ENCODE measurements at places on chromosomes 3 and 15.

GRCh38 chr15:60323322-60323721 is 74.5 kb downstream of the ANXA2 start:
- no peak for DNase-seq

DNA sequence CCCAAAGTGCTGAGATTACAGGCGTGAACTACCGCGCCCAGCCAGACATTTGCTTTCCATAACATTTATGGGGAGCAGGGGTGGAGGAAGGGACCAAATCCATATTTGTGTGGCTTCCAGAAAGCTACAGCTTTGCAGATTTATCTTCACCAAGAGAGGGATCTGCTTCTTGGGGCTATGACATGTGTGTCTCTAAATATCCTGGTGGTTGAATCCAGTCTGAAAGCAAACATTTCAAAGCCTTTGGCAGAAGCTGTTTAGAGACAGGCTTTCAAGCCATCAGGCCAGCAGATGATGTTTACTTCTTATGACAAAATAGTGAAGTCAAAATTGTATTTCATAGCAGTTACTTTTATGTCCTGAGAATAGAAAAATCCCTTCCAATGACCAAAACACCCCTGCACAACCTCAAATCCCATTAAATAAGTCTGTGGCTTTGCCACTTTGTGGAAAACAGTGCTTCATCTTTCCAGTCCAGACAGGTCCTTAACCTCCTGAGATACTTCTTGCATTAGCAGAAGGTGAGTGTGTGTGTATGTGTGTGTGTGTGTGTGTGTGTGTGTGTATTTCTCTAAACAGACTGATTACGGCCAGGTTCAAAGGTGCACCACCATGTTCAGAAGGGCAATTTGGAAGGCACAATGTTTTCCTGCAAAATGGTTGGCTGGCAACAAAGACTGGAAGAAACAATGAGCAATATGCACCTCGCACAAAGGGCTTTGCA is 191.4 kb upstream of the LRIG1 start:
- DNase-seq: no peak

DNA sequence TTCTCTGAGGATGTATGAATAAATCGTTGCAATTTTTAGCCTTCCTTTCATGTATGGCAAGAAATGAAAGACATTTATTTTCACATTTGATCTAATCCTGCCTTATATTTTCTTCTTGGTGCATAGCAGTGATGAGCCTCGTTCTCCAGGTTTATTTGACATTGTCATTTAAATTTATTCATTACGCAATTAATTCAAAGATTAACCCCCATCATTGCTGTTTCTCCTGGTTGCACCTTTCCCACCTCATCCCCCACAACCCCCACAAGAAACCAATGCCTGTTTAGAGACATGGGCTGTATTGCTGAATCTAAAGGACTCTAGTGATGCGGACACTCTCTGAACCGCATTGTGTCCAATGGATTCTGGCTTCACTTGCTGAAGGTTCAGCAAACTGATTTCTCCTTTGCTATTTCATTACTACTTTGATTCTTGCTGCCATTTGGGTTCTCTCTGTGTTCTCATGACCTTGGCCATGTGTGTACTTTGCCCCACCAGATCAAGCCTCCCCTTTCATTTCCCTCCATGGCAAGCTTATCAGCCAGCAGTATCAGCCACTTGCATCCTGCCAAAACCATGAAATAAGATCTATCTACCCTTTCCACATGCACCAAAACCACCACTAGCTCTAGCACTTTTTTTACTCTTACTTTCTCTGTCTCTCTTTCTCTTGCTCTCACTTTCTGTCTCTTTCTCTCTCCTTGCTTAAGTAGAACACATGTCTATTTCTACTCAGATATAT is 382.7 kb downstream of the GBE1 start:
- DNase-seq: no peak

- no peak for DNase-seq
These were observed 153.1 kb downstream of the GMNC start for GRCh38 chr3:190709351-190709773.

DNA sequence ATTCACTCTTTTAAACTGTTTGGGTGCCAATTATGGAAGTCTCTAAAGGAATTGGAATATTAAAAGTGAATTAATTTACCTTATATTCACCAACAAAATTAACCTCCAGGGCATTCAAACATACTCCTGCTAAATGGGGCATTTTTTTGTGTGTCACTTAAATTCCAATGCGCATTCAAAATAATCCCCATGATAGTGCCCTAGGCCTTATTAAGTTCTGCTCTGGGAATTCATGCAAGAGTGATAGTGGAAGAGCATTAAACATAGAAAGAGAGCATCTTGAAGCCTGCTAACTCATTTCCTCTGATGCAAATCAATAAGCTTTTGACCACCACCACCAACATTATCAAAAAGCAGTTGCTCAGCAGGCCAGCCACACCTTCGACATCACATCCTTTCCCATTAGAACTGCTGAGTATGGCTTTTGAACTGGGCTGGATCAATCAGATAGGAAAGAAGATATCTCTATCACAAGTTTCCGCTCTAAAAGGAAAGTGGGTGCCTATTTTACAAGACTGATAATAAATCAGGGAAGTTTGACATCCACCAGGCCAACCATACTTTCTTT is 156.7 kb downstream of the TMCO5A start:
- DNase-seq: no peak

- no peak for DNase-seq
These were observed 570.2 kb upstream of the ALCAM start for GRCh38 chr3:104796556-104796955.

GRCh38 chr3:47871389-47871788 is 68.5 kb downstream of the DHX30 start:
- no peak for DNase-seq

DNA sequence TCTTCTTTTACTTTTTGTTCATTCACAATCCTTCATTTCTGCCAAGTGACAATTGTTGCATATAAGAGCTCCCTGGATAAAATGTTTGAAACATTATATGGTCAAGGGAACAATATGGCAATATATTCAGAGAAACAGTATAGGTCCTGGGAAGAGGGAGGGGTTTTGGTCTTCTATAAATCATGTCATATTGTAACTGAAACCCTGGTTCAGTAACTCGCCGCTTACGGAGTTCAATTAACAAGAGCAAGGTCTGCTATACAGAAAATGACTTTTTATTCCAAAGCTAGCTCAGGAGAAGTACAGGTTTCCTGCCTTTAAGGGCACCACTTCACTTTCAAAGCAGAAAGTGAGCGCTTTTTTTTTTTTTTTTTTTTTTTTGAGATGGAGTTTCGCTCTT is 522.1 kb upstream of the TGFBR2 start:
- DNase-seq: no peak

GRCh38 chr15:51131596-51132290 is 37.0 kb upstream of the TNFAIP8L3 start:
- no peak for DNase-seq

GRCh38 chr3:16298891-16299290 is 33.9 kb downstream of the OXNAD1 start:
- DNase-seq: no peak

DNA sequence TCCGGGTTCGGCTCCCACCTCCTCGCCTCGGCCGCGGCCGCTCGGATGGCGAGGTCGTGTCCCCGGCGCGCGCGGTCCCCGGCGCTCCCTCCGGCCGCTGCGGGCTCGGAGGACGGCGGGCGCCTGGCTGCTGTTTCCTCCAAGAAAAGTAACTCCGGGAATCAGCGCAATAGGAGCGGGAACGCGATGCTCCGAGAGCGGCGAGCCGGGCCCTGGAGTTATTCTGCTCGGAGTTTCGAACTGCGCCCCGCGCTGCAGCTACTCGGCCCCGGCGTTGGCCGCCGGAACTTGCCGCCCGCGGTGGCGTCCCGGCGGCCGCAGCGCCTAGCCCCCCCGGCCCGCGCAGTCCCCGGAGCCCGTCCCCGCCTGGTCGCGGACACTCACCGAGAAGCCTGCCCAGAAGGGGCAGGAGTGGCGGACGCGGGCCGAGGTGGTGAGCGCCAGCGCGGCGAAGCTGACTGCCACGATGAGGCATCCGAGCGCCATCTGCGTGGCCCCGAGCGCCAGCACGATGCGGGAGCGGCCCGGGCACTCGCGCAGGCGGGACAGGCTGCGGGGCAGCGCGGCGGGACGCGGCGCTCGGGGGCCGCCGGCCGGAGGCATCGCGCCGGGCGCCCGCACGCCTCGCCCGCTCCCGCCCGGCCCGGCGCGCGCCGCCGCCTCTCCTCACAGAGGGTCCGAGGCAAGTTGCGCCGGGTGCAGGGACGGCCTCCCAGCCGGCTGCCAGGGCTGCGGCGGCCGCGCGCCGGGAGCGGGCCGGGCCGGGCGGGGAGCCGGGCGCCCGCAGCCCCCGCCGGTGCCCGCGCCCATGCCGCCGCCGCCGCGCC is 251.9 kb downstream of the TJP1 start:
- DNase-seq: no peak

DNA sequence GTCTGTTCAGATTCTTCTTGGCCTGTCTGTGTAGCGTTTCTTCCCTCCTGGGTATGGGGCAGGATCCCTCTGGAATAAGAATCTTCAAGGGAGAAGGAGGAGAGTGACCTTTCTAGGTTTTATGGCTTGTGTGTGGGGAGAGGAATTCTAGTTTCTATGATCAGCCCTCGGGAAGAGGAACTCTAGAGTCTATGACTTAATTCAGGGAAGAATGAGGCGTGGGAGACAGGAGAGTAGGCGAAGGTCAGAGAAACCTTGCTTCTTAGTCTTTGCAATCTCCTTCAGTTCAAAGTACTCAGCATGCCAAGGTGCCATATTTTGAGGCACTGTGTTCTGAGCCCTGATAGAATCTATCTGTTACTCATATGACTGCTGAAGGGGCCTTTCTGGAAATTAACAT is 99.2 kb upstream of the C3orf80 start:
- no peak for DNase-seq

- no peak for DNase-seq
These were observed 55.4 kb downstream of the RARB start for GRCh38 chr3:25483456-25483855.

GRCh38 chr3:30188713-30189112 is 417.7 kb upstream of the TGFBR2 start:
- no peak for DNase-seq
